ENCODE measurements at places on chromosomes 3 and 15.

GRCh38 chr15:66685638-66686150 lies 16.3 kb upstream of the SMAD6 start:
- no peak for DNase-seq

DNA sequence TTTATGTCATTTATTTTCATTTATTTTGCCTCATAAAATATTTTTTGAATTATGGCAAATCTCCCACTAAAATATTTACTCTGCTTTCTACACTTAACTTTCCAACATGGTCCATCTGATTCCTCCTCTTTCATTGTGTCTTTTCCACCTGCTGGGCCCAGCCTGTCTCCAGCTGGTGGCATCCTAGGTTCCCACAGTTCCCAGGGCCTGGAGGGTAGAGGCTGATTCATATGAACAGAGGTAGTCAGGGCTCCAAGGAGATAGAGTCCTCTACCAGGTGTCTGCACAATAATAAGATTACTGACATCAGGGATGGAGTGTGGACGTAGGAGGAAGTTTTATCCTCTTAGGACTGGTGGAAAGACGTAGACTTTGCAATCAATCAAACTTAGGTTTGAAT lies 14.3 kb downstream of the ZBTB38 start:
- DNase-seq = no peak

DNA sequence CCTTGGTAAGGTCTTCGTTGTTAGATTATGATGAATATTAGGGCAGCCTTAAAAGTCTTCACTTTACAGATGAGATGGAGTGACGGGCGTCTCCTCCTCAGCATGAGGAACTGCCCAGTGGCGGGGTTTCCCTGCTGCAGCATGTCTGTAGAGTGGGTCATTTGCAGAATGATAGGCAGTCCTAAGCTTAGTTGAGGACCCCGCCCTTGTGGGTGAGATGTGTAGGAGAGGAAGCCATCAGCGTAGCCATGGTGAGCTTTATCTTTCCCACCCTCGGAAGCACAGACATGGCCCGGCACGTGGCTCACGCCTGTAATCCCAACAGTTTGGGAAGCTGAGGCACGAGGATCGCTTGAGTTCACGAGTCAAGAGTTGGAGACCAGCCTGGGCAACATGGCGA lies 877 bp downstream of the NIT2 start:
- DNase-seq = no peak

DNA sequence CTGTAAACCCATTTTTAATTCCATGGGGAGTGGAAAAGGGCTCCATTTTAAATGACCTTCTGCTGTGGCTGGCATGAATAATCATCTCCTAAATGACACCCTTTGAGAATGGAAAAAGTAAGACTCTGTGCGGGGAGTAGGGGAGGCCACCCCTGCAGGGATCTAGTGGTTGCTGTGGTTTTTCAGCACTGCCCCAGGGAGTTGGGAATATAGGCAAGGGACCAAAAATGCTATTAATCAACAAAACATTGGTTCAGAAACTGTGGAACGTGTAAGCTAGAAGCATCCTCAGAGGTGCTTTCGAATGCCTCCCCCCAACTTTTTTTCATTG lies 30.1 kb upstream of the ADAMTS7 start:
- DNase-seq = no peak

GRCh38 chr3:183259087-183259486 lies 6.0 kb downstream of the B3GNT5 start:
- no peak for DNase-seq

GRCh38 chr3:62169906-62170660 lies 203.3 kb downstream of the FEZF2 start:
- no peak for DNase-seq

- DNase-seq = no peak
Observed at GRCh38 chr3:133754455-133754854, 8.3 kb downstream of the TF start.

- no peak for DNase-seq
Observed at GRCh38 chr3:14413381-14414071, 11.1 kb downstream of the SLC6A6 start.

DNA sequence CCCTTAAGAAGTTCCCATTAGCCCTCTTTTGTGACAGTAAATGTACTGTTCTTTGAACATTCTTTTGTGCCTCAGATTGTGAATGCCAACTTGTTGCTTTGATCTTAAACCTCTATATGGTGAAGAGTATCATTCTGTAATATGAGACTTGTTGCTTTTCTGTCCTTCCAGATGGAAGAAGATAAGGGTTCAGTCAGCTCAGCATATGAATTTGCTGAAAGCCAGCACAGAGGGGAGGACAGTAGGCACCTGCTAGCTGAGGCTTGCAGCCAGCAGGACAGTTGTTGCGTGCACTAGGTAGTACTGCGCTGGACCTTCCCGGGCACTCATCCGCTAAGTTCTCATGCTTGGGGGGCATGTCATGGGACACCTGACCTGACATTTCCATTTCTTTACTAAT lies 74.7 kb downstream of the DCUN1D1 start:
- no peak for DNase-seq

GRCh38 chr3:308597-309321 lies 112.2 kb downstream of the CHL1 start:
- DNase-seq = no peak

DNA sequence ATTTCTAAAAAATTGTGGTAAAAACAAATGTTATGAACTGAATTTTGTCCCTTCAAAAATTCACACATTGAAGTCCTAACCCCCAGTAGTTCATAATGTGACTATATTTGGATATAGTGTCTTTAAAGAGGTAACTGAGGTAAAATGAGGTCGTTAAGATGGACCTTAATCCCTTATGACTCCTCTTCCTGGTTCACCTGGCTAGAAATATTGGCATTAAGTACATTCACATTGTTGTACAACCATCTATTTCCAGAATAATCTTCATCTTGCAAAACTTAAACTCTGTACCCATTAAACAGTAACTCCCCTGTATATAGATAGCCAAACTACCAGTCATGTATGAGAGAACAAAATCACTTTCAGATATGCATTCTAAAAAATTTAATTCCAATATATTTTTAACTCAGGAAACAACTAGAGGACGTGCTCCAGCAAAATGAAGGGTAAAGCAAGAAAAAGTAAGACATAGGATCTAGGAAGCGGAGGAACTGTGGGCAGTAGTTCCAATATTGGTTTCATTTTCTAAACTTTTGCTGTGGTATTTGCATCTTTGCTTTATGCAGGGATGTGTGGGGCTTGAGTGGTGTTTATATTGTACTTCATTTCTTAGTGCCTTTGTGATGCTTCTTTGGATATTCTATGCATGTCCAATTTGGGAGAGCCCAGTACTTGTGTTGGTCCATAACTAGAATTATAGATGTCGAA lies 36.7 kb upstream of the IL20RB start:
- no peak for DNase-seq

DNA sequence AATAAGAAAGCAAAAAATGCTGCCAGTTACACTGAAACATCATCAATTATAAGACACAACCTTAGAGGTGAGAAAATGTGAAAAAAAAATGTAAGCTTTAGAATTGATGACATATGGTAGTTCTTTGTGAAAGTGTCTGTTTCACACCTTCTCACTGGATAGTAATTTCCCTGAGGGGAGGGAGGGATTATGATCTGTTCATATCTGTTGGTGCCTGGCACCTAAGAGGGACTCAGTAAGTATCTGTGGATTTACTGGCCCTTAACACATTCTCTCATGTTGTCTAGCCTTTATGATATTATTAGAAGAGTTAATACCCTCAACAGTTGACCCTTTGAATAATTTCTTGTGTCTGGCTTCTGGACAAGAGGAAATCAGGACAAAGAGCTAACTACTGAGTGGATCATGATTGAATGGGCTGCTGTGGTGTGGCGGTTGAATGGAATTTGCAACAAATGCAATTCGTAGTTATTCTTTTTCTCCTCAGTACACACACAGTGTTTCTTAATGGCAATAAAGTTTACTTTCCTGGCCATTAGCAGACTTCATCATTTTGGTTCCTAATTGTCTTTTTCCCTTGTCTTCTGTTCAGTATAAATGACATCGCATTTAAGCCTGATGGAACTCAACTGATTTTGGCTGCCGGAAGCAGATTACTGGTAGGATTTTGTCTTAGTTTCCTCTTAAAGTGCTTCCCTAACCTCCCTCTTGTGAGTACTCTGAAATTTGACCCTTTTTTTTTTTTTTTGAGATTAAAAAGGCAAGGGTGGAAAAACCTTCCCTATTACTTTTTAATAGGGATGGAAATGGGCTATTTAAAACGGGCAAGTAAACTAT lies 9.5 kb downstream of the IFT122 start:
- DNase-seq = no peak
